ENCODE measurements at places on chromosomes 16 and 17.

DNA sequence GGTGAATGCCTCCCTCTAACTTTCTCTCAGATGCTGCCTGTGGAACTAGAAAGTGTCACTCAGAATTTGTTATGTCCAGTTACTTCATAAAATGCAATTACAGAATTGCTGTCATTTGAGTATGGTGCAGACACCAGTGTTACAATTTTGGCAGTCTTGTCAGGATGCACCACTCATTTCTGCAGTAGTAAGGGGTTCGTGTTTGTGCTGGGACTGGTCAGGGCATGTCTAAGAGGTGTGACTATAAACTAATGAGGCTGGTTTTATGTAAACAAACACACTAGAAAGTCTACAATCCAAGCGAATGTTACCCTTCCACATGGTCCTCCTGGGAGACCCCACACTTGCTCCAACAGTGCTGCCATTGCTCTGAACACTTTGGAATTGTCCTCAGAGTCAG lies 206.2 kb downstream of the ANKFN1 start:
- DNase-seq = no peak
- no peak overlapping the region for H3K27ac ChIP-seq
- no peak overlapping the region for H3K4me3 ChIP-seq
- no peaks in the 10 kb centered on the region for H3K27me3 ChIP-seq

GRCh38 chr17:68906638-68907037 lies 48.6 kb downstream of the ABCA8 start:
- DNase-seq = peak; percentile 67
- H3K27me3 ChIP-seq = no peaks in the 10 kb centered on the region
- no peaks in the 10 kb centered on the region for H3K36me3 ChIP-seq
- peaks cover 15% of the 10 kb centered on the region for H3K4me1 ChIP-seq

- H3K4me1 ChIP-seq = peaks cover 21% of the 10 kb centered on the region
- H3K27ac ChIP-seq = peak within 1 kb of the TSS; percentile 86
- peak within 1 kb of the TSS; percentile 76 for H3K4me3 ChIP-seq
- H3K36me3 ChIP-seq = peaks cover 27% of the 10 kb centered on the region
Observed at GRCh38 chr16:11851294-11852091, at the start of gene RSL1D1. Gene RSL1D1, minus strand, starts transcription at chr16:11851542. Its CDS starts 30 bp downstream, at chr16:11851512.

DNA sequence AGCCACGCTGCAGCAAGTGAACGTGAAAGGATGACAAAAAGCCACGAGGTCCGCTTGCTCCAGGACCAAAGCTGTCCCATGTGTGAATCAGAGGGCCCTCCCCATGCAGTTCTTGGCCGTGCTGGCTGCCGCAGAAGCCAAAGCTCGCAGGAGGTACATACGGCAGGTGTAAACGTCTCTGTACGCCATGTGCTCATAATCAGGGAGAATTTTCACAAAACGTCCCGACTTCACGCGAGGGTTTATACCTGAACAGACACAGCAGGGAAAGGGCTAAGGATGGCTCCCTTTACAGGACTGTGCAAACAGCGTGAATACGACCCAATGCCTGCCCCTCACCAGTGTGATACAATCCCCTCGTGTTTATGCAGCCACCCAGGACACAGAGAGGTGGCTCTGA lies 25.3 kb downstream of the FBXO31 start:
- no peak for DNase-seq
- no peak overlapping the region for H3K27ac ChIP-seq
- H3K36me3 ChIP-seq = peaks cover 64% of the 10 kb centered on the region
- H3K4me1 ChIP-seq = peaks cover 9% of the 10 kb centered on the region
- H3K4me3 ChIP-seq = no peak overlapping the region

GRCh38 chr16:23901178-23902033 lies 65.6 kb downstream of the PRKCB start:
- peak; percentile 90 for DNase-seq
- no peak overlapping the region for H3K4me3 ChIP-seq
- H3K27ac ChIP-seq = no peak overlapping the region
- H3K36me3 ChIP-seq = no peaks in the 10 kb centered on the region

DNA sequence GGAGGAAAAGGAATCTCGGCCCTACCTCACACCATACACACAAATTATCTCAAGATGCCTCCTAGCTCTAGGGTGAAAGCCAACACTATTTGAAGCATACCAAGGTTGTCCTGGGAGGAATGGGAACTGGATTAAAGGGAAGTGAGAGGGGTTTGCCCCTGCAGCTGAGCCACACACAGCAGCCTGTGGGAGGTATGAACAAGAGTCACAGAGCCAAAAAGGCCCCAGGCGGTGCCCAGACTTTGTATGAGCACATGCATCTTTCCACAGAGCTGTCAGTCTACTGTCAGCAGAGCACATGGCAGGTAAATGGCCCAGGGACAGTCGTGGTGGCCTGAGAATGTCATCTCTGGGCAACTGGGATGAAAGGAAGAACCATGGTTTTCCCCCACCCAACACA lies 31.0 kb upstream of the RCVRN start:
- no peak for DNase-seq
- no peak overlapping the region for H3K27ac ChIP-seq
- H3K4me3 ChIP-seq = no peak overlapping the region
- H3K27me3 ChIP-seq = no peaks in the 10 kb centered on the region
- H3K4me1 ChIP-seq = peaks cover 20% of the 10 kb centered on the region

DNA sequence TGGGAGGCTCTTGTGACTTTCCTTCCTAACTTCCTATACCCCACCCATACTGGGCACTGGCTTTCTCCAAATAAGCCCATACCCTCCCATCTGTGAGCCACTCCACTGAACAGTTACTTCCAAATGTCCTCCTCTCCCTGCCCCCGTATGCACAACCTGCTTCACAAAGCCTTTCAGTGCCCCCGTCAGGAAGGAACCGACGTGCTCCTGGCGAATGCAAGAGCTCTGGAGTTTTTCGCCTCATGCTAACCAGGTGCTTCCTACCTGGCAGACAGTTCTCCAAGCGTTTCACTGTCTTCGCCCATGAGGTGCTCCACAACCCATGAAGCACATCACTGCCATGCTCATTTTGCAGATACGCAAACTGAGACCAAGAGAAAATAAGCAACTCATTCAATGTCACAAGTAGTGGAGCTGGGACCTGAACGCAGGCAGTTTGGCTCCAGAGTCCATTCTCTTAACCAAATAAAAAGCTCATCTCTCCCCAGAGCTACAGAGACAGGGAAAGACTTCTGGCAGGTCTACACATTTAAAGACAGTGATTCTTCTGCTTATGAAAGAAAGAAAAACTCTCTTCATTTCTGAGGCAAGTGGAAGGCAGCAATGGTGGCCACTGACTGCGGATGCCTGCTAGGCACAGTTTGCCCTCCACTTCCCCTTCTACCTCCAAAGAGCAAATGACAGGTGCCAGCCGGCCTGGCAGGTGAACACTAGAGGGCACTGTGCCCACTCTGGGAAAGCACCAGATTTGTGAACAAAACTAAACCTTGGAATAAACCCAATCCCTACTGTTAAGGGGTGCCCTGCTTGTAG lies 23.8 kb downstream of the SPHK1 start:
- H3K4me3 ChIP-seq = no peak overlapping the region
- no peak for DNase-seq
- no peaks in the 10 kb centered on the region for H3K27me3 ChIP-seq
- peaks cover 27% of the 10 kb centered on the region for H3K4me1 ChIP-seq
- H3K36me3 ChIP-seq = peaks cover 51% of the 10 kb centered on the region

DNA sequence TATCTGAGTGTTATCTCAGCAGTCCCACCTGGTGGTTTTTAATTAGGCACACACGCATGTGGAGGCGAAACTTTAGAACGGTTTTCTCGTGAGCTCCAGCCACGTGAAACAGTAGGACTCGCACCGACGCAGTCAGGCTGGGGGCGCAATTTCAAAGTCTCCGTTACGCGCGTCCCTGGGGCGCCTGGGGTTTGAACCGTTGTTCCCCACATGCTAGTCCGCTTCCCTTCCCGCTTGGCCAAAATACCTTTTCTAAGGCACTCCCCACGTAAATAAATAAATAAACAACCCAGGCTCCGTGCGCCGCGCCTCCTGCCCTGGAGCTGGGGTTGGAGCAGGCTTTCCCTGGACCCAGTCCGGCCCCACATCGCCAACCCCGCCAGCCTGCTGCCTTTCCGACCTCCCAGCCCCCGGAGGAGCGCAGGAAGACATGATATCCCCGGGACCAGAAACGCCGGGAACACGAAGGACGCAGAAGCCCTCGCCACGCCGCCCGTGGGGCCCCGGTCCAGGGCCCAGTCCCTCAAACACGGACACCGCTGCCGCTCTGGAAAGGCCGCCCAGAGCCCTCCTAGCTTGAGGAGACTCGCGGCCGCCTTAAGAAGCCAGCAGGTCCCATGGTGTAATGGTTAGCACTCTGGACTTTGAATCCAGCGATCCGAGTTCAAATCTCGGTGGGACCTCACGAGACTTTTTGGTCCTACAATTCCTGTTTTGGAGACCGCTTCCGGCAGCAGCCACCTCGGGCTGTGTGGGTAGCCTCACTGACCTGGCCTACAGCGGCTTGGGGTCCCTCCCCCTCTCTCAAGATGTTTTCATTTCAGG lies 18.2 kb downstream of the GNGT2 start:
- H3K4me3 ChIP-seq = peak overlapping the region; percentile 100
- H3K27me3 ChIP-seq = no peaks in the 10 kb centered on the region
- H3K27ac ChIP-seq = peak overlapping the region; percentile 100
- peak; percentile 97 for DNase-seq
- no peaks in the 10 kb centered on the region for H3K36me3 ChIP-seq
- H3K4me1 ChIP-seq = peaks cover 10% of the 10 kb centered on the region

DNA sequence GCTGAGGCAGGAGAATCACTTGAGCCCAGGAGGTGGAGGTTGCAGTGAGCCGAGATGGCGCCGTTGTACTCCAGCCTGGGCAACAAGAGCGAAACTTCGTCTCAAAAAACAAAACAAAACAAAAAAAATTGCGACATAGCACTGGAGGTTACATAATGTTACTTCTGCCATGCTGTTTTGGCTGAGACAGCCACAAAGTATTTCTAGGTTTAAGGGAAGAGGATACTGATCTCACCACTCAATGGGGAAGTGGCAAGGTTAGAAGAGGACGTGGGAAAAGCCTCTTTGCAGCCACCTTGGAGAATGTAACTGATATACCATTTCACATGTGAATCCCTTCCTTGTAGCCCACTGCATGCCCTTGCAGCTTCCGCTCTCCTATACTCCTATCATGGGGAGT lies 131.2 kb upstream of the NLRP1 start:
- DNase-seq = no peak
- no peaks in the 10 kb centered on the region for H3K4me1 ChIP-seq
- no peak overlapping the region for H3K27ac ChIP-seq
- no peaks in the 10 kb centered on the region for H3K36me3 ChIP-seq
- H3K27me3 ChIP-seq = no peaks in the 10 kb centered on the region

DNA sequence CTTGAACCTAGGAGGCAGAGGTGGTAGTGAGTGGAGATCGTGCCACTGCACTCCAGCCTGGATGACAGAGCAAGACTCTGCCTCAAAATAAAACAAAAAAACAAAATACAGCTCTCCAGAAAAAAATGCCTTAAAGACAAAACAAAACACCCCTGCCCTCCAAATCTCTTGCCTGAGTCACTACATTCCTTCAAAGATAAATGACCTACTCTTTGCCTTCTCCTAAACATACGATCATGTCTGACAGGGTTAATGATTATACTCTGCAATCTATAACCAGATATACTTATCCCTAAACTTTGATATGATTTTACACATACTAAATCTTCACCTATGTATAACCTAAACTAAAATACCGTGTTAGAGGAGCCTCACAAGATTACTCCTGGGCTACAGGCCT lies 1.4 kb upstream of the SETD6 start:
- no peaks in the 10 kb centered on the region for H3K27me3 ChIP-seq
- peaks cover 59% of the 10 kb centered on the region for H3K36me3 ChIP-seq
- H3K27ac ChIP-seq = no peak overlapping the region
- peaks cover 25% of the 10 kb centered on the region for H3K4me1 ChIP-seq

GRCh38 chr17:79202480-79202879 lies 127.9 kb downstream of the ENGASE start:
- H3K27me3 ChIP-seq = no peaks in the 10 kb centered on the region
- H3K36me3 ChIP-seq = peaks cover 2% of the 10 kb centered on the region
- H3K4me1 ChIP-seq = peaks cover 10% of the 10 kb centered on the region
- DNase-seq = no peak

DNA sequence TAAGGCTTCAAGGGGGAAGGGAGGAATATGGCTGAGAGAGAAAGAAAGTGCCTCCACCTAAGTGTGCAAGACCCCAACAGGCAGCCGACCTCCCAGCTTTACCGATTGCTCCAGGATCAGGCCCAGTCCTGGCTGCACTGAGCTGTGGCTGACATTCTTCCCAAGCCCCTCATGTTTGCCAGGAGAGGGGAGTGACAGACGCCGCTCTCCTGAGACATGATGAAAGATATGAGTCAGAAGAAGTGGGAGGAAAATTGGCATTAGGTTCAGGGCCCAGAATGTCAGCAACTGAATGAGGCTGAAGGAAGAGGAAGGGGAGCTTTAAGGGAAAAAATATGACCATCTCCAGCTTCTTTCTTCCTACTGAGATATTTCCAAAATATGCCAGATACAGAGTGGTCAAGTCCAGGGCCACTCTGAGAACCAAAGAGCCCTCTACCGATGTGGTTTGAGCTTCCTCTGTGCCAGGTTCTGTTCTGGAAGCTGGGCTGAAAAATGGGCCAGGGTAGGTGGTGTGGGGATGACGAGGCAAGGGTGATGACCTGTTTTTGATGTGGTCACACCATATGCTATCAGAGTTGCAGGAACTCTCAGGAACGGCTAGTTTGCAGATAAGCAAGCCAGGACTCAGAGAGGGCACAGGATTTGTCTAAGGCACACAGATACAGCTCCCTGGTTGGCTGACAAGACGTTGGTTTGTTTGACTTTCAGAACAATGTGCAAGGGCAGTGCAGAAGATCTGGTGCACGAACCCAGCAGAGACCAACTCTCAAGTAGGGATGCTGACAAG lies 176.7 kb downstream of the SOX9 start:
- DNase-seq = no peak
- no peak overlapping the region for H3K4me3 ChIP-seq
- peaks cover 15% of the 10 kb centered on the region for H3K4me1 ChIP-seq

DNA sequence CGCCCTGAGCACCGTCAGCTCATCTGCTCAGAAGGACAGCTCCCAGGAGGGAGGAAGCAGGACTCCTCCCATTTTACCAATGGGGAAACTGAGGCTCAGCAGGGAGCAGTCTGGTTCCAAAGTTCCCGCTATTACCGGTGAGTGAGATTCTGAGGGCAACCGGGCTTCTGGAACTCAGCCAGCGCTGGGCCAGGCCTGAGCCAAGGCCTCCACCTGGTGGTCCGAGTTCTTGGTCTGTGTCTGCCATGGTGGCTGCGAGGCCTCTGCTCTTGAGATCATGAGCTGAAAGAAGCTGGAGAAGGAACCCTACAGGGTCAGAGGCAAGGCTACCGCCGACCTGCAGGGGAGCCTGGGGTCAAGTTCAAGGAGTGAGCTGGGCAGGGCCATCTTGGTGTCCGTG lies 110.8 kb upstream of the GSE1 start:
- no peaks in the 10 kb centered on the region for H3K27me3 ChIP-seq
- H3K27ac ChIP-seq = no peak overlapping the region
- H3K36me3 ChIP-seq = peaks cover 3% of the 10 kb centered on the region
